Activated T-cell treated with anti-CD3 and anti-CD28 coated beads for 48 hours (primary cell): ENCODE measurements at places on chromosomes 4 and X.

- no peak for DNase-seq
Measured at GRCh38 chr4:76308548-76308947, 2.0 kb downstream of the STBD1 start.

DNA sequence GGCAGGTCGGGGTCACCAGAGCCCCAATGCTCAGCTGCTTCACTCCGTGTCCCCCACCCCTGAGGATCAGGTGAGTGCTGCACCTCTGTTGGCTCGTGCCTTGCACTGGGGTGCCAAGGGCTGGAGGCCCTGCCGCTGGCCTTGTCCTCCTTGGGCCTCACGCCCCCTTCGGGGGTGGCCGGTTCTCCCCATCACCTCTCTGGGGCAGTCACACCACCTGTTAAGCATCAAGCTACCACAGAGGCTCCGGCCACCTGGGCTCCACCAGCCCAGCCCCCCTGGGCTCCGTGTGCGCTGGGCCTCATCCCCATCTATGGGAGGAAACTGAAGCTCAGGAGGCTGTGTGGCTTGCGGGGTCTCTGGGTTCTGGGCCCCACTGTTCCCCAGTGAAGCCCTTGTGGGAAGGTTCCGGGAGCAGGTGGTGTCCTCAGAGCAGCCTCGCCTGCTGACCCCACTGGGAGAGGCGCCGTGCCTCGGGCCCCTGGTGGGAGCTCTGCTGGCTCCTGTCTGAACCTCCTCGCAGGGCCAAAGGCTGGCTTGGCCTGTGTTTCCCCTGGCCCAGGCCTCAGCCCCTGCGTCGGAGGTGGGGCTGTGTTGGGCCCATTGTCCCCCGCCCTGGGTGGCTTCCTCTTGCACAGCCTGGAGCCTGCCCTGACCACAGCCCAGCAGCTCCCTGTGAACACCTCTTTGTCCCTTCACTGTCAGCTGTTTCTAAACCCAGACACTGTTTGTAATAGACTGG lies 30.8 kb downstream of the DOK7 start:
- DNase-seq: no peak

- no peak for DNase-seq
Measured at GRCh38 chr4:30073011-30073710, 647.0 kb upstream of the PCDH7 start.

- DNase-seq: no peak
Measured at GRCh38 chr4:46954643-46955042, 38.7 kb downstream of the GABRA4 start.

- DNase-seq: no peak
Measured at GRCh38 chr4:7725951-7726350, 213.7 kb downstream of the AFAP1 start.

GRCh38 chr4:182885738-182886077 lies 31.5 kb downstream of the DCTD start:
- no peak for DNase-seq

GRCh38 chr4:164890691-164891090 lies 13.7 kb downstream of the APELA start:
- no peak for DNase-seq

DNA sequence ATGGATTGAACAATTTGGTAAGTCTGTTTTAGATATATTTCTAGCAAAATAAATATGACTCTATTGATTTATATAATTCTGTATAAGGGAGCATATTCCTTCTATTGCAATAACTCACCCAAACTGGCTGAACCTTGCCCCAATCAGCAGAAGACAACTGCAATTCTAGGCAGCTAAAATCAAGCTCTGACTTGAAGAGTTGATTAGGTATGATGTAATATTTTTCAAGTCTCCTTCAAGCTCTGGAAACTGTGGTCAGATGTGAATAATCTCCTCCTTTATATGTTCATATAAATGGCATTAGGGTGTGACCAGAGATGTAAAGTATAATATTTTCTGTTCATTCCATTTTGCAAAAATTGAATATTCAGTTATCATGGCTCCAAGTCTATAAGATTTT lies 8.2 kb downstream of the RASSF6 start:
- no peak for DNase-seq

DNA sequence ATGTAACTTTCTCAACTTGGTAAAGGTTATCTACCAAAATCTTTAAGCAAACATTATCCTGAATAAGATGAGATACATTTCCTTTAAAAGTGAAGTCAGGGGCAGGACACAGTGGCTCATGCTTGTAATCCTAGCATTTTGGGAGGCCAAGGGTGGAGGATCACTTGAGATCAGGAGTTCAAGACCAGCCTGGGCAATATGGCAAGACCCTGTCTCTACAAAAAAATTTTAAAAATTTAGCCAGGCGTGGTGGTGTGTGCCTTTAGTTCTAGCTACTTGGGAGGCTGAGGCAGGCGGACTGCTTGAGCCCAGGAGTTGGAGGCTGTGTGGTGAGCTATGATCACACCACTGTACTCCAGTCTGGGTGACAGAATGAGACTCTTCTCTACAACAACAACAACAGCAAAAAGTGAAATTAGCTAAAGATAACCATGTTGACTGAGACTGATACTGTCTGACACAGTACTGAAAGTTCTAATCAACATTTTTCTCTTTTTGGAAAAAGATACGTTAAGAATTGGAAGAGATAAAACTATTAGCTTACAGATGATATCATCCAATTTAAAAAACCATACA lies 4.9 kb downstream of the DCAF16 start:
- no peak for DNase-seq

- DNase-seq: no peak
Measured at GRCh38 chr4:25535278-25535677, 120.4 kb upstream of the SLC34A2 start.

- DNase-seq: peak; percentile 80
Measured at GRCh38 chr4:112523764-112524505, 8.0 kb upstream of the NEUROG2 start.

DNA sequence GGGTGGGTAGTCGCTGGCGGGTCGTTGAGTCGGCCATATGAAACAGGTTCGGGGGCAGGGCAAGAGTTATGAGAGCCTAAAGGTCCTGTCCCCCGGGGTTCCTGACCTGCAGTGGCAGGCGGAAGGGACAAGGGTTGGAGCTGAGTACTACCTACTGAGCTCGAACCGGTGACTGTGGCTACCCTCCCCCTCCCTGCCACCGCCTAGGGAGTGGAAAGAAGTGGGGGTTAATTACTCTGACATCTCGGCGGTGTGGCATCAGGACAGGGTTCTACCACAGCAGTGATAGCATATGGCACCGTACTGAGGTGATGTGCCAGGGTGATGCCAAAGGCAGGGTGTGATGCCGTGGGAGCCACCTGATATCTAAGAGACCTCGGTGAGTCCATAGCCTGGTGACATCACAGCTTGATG lies 307 bp downstream of the ATG4A start:
- DNase-seq: no peak

- no peak for DNase-seq
Measured at GRCh38 chr4:110139815-110140214, 58.6 kb downstream of the ELOVL6 start.

DNA sequence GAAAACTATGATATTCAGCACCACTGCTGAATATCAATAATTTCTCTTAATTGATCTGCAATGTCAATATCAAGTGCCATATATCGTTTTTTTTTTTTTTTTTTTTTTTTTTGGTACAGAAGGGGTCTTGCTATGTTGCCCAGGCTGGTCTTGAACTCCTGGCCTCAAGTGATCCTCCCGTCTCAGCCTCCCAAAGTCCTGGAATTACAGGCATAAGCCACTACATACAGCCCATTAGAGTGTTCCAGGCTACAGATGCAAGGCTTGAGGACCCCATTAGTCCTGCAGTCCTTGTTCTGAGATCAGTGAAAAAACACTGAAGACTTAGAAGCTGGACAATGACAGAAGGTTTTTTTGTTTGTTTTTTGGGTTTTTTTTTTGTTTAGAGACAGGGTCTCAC lies 48.3 kb downstream of the PPP3CA start:
- no peak for DNase-seq

GRCh38 chrX:24333371-24333770 lies 19.5 kb upstream of the SUPT20HL2 start:
- DNase-seq: no peak

DNA sequence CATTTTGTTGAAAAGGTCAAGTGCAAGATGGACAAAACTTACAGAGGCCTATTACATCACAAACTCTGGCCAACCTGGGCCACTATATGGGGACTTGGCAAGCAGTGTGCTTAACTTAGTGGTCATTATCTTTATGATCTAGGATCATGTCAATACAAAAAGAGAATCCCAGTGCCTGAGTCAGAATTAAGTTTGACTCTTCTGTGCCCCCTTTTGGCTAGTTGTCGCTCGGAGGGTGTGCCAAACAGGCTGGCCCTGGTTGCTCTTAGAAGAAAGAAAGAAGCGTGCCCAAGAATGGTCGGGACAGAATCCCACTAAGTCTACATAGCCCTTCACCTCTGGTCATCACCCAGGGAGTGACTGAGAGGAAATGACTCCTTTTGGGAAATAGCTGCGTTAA lies 100.1 kb downstream of the EIF4E start:
- peak; percentile 6 for DNase-seq

DNA sequence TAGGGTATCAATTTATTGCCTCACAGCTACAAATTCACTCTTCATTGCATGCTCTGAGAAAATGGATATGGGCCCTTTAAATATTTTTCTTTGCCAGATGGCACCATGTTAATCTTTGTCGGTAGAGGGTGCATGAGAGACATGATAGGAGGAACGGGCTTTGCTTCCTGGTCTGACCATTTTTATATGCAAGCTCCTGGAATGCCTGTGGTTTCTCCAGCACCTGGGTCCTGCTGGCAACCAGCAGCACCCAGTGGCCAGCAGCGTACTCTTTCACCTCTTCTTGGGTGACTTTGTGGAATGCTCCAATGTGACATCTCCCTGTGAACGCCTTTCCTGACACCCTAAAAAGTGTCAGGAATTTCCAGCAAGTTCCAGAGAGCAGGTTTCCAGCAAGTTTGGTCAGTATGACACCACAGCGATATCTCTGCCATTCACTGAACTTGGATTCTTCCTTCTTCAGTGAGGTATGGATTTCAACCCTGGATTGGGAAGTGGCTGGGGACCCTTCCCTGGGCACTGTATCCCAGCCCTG lies 140.3 kb upstream of the PGRMC2 start:
- DNase-seq: no peak

DNA sequence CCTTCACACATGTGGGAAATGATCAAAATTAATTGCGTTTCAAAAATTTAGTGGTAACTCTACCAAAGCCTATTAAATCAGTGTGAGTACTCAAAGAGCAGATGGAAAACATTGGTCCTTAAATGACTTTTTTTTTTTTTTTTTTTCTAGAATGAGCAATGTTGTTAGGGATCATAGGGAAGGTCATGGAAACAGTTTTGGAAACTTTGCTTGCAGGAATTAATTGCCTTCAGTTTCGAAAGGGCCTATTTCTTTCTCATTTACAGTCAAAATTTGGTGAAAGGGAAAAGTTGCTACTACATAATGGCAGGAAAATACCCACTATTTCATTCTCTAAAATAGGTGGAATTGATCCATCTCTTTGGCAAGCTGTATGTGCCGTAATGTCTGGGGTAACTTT lies 160.9 kb downstream of the RTL9 start:
- no peak for DNase-seq

- no peak for DNase-seq
Measured at GRCh38 chr4:145732001-145732815, 52.3 kb downstream of the C4orf51 start.

- no peak for DNase-seq
Measured at GRCh38 chr4:99670409-99671073, 12.9 kb upstream of the C4orf54 start.

GRCh38 chrX:54495814-54496516 lies at the start of gene FGD1:
FGD1 (minus strand) TSS chrX:54496234; CDS start chrX:54495432, 802 bp downstream.
- DNase-seq: peak; percentile 36

- no peak for DNase-seq
Measured at GRCh38 chr4:144729175-144729574, 83.2 kb downstream of the HHIP start.

DNA sequence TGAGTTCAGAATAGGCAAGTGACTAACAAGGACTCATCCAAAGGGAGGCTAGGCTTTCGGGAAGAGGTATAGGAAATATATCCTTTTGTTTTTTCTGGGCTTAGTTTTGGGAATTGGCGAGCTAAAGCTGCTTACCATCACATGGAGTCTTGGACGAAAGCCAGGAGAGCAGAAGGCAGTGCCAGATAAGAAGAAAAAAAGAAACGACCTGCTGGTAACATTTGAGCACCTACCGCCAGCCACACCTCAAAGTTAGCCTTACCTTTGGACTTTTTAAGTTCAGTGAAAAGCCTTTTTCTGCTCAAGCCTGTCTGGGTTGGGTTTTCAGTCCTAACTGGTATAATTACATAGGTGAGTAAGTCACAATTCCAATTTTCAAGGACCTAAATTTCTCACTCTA lies 85.1 kb upstream of the LCORL start:
- no peak for DNase-seq

- no peak for DNase-seq
Measured at GRCh38 chrX:131675596-131676194, 131.8 kb downstream of the OR13H1 start.

DNA sequence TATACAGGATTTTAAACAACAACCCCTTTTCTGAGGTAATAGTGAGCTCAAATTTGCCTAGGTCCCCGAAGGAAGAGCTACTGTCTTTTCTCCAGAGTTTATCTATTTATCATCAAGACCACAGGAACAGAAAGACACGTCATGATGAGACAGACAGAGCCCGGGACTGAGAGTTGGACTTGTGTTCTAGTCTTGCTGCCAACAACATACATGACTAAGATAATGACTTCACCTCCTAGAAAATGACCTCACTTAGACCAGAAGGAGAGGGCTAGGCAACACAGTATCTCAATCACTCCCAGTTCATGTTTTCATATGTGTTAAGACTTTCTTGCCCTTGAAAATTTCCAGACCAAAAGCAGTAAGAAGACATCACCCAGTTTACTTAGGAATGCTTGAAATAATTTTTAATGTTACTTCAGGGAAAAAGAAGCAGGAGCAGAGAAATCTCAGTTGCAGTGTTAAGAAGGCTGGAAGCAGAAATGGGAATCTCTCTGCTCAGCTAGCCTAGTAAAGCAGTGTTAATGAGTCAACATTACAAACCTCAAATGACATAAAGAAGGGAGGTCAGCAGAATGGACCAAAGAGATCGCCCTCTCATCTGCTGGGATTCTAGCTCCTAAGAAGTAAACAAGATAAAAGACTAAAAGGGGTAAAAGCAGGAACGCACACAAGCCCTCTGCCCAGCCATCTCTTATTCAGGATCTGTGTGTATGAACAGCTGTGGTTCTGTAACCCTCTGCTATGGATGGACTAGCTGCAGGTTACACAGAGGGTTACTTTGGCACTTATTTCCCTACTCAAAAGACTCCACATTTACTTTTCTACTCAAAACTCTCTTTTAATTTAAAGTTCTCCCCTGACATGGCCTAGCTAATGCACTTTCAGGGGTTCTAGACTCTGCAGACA lies 24.8 kb downstream of the PDGFC start:
- no peak for DNase-seq

DNA sequence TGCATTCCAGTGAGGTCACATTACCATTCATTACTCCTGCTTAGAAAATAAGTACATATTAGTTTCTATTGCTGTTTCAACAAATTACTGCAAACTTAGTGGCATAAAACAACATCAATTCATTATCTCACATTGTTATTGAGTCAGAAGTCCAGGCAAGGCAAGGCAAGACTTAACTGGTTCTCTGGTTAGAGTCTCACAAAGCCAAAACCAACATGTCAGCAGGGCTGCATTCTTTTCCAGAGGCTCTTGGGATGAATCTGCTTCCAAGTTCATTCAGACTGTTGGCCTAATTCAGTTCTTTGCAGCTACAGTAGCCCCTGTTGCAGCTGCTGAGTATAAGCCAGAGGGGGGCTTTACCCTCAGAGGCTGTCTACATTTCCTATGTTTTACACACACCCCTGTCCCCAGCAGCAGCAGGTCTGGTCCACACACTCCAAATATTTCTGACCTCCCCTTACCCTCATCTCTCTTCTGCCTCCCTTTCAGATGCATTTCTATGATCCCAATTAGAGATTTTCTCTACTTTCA lies 892.1 kb upstream of the EPHA5 start:
- DNase-seq: no peak

- no peak for DNase-seq
Measured at GRCh38 chr4:63922146-63922545, 487.1 kb downstream of the TECRL start.
